Renal cortex interstitium (tissue), 15 donors: ENCODE measurements at places on chromosomes 16 and 17. TPM values are rescaled to one million over a fixed set of nuclear protein-coding genes. Genes with fewer than 3 reads are reported as not detected.

- DNase-seq, result no peak
Measured at GRCh38 chr16:63527404-63527803, 1491.2 kb upstream of the CDH8 start.

The WFDC1 gene
- 1.9 TPM for polyA plus RNA-seq

DNA sequence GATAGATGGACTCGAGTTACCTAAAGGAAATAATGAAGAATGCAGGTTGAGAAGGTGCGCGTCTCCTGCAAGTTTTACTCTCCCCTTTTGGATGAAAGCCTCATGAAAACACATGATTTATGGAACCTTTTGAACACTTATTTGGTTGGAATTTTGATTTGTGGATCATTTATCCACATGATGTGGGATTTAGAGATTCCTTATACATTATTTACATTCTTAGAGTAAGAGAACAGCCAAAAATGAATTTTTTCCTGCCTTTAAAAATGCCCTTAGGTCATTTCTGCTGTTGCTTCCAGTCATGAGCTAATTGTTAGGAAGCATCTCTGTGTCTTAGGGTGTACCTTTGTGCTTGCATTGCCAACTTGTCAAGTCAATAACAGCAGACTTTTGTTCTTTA is 99.9 kb downstream of the RPTOR start:
- no peak for DNase-seq

The ENPP7 gene
- 5.2 TPM for polyA plus RNA-seq

DNA sequence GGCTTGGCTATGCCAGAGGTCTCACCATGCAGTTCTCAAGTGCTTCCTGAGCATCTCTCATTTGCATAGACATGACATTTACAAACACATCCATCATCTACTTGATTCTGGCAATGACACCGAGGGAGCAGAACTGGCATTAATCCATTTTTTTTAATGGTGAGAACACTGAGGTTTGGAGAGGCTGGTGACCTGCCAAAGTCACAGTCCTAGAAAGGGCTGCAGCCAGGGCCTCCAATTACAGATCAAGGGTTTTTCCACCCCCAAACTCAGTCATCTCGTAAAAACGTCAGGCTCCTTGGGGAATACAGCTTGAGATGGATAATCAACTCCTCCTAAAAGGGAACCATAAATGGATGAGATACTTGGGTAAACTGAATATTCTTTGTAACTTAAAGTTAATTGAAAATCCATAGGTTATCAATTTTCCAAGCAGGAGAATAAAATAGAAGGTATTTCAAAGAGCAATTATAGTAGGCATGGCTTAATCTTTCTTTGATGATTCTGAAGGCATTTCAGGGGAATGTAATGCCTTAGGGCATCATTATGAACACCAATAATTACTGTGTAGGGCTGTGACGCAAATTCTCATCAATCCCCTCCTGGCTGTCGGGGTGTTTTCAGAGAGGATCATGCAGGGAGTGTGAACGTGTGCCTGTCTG is 9.4 kb upstream of the MEOX1 start:
- DNase-seq, result no peak

The CPHXL2 gene
- not detected for polyA plus RNA-seq

The CA5A gene
- 0.57 TPM for polyA plus RNA-seq

DNA sequence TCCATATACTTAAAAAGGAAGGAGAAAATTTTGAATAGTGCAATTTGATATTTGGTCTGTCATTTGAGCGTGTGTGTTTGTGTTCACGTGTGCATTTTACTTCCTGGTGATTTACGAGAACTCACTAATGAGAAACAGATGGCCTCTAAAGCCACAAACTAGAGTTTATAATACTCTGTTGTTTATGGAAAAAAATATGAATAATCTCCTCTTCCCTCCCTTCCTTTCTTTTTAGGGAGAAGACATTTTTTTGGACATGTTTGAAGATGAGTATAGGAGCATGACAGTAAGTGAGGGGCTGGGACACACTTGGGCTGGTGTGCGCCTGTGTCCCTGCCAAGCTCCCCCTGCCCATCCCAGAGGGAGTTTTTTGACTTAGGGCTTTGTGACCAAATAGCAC is 102.7 kb downstream of the CLEC16A start:
- DNase-seq, result no peak

- no peak for DNase-seq
Measured at GRCh38 chr16:11446566-11447119, 101.4 kb downstream of the RMI2 start.
